ENCODE measurements at places on chromosomes 3 and 15.
A peak's percentile ranks its signal among the peaks of the same experiment; 100 is the strongest.

DNA sequence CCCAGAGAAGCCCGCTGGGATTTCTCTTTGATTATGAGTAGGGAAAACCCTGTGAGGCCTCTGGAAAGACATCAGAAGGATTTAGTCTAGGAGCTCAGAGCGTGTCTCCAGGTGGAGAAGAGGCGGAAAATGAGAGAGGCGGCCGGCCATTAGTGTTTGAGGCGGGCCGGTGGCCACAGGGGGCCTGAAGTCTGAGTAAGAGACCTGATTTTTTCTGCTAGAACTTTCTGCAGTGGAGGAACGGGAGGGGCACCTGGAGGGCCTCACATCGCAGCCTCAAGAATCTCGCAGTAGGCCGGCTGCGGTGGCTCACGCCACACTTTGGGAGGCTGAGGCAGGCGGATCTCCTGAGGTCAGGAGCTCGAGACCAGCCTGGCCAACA, 28.5 kb downstream of the KLHDC8B start:
- DNase-seq, result no peak

- no peak for DNase-seq
Observed at GRCh38 chr3:69011096-69011730, 2.3 kb downstream of the EOGT start.

GRCh38 chr3:135970506-135971116, 5.1 kb downstream of the PPP2R3A start:
- no peak for DNase-seq

- no peak for DNase-seq
Observed at GRCh38 chr3:23612296-23612891, 193.4 kb upstream of the UBE2E1 start.

DNA sequence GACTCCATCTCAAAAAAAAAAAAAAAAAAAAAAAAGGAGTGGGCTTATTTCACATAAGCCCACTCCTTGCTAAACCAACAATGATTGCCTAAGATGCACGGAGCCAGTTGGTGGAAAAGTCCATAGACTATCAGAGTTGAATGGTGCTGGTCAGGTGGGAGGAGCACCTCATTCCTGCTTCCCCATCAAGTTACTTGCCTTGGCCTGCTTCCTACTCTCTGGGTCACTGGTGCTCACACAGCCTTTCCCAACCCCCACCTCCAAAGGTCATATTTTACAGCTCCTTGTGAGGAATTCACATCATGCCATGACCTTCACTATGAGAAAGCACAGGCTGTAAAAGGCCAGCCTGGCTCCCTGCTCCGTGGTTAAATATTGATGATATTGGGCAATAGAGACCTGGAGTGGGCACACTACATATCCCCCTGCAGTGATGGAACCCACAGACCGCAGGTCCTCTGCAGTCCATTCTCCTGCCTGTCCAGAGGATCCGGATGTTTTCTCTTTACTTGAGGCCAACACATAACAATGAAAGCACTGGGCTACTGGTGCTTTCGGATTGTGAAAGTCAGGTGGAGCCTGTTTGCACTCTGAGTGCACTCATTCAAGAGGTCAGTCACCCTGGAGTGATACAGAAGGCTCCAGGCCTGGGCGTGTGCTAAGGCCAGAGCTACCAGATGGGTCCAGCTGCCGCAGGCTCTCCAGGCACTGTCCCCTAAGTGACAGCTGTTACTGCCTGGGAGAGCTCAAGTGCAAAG, at the start of gene SLC51B:
TSS of gene SLC51B (plus strand) at position 664 of the 758 bp plus-strand sequence. CDS start 4,618 bp downstream, outside the sequence.
- DNase-seq, result no peak

- DNase-seq, result no peak
Observed at GRCh38 chr3:13580256-13581023, 31.5 kb downstream of the FBLN2 start.

- no peak for DNase-seq
Observed at GRCh38 chr3:148962513-148962912, 28.8 kb upstream of the GYG1 start.

DNA sequence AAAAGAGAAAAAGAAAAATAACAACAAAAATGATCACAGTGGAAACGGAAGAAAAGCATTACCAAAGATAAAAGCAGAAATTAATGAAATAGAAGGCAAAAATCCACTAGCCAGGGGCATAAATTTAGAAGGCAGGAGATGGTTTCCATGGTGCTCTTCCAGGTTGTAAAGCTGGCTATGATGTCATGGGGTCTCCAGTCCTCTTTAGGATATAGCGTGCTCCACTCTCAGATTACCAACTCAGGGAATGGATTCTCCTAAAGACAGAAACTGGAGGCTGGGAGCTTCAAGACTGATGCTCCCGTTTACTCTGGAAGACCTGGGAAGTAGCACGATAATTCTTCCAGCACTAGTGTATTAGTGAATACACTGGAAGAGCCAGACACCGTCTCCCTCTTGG, 10.9 kb upstream of the ULK4 start:
- no peak for DNase-seq

- DNase-seq, result no peak
Observed at GRCh38 chr3:156253150-156253549, 132.8 kb downstream of the KCNAB1 start.

- DNase-seq, result no peak
Observed at GRCh38 chr3:82103241-82103640, 341.8 kb upstream of the GBE1 start.

DNA sequence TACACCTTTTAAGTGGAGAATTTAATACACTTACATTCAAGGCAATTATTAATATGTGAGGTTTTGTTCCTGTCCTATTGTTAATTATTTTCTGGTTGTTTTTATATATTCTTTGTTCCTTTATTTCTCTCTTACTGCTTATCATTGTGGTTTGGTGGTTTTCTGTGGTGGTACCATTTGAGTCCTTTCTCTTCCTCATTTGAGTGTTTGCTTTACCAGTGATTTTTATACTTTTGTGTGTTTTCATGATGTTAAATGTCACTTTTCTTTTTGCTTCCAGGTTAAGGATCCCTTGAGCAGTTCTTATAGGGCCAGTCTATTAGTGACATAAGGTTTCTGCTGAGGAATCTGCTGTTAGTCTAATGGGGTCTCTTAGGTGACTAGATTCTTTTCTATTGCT, 116.5 kb downstream of the LRRK1 start:
- no peak for DNase-seq

GRCh38 chr3:109154979-109155378, 18.5 kb downstream of the C3orf85 start:
- DNase-seq, result no peak

GRCh38 chr3:4981665-4982494, 2.6 kb downstream of the BHLHE40 start:
- no peak for DNase-seq

- no peak for DNase-seq
Observed at GRCh38 chr3:79012946-79013362, 754.8 kb downstream of the ROBO1 start.

- no peak for DNase-seq
Observed at GRCh38 chr3:84993956-84994355, 35.2 kb downstream of the CADM2 start.

GRCh38 chr3:50444213-50444612, 59.2 kb downstream of the CACNA2D2 start:
- no peak for DNase-seq

DNA sequence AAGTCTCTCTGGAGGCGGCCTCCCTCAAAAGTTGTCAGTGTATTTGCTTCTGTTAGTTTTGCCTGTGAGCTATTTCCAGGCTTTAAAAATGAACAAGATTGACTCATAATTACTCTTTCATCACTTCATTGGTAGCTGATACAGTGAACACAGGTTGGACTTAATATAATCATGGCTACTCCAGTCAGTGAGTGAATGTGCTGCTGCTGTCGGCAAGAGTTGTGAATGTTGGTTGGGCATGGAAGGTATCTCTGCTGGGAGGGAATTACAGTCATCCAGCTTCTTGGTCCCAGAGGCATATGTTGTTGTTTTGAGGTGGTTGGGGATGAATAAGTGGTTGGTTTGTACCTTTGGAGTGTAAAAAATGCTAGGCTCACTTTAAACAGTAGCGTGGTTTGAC, 11.5 kb downstream of the TCF12 start:
- DNase-seq, result no peak

DNA sequence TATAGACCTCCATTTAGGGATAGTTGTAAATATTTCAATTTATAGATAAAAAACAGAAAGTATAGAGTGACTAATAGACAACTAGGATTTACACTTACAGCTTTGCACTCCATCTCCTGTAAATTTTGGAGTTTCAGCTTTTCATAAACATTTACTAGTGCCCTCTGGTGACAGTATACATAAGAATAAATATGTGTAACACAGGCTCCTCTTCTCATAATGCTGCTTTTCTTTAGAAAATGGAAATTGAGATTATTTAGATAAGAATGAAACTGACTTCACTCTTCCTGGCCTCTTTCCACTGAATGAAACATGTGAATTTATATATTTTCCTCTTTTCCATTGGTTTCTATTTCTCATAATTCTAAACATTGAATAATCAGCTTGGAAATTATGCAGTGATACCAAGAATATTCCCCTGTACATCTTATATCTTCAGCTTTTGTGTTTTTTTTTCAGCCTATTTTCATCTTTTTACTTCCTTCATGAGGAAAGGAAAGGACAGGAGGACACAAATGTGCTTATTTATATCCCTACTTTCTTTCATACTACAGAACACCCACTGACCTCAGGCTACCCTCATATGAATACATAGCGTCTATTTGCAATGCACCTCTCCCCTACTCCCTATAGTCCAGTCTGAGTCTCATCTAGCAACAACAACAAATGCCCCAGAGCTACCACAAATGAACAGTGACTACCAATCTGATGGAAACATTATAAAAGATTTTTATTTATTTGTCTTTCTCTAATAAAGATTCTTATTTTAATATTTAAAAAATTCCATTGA, 103.1 kb upstream of the CCDC39 start:
- no peak for DNase-seq

DNA sequence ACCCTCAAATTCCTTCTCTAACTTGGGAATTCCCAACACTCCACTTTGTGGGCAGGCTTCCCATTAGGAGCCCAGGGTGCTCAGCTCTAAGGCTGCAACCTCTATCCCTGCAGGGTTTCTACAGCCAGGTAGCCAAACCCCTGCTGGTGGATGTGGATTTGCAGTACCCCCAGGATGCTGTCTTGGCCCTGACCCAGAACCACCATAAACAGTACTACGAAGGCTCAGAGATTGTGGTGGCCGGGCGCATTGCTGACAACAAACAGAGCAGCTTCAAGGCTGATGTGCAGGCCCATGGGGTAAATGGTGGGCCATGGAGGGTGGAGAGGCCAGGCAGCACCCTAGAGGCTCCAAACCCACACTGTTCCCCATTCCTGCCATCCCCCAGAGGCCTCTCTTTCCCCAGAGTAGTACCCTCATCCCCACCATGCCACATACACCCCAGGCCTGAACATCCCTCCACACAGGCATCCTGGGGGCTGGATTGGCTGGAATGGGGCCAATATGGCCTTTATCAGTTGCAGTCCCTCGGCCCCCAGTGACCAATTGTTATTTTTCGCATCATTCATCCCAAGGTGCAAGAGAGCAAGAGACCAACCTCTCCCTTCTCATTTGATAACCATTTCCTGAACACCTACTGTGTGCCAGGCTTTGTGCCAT, 7.7 kb downstream of the ITIH1 start:
- no peak for DNase-seq

DNA sequence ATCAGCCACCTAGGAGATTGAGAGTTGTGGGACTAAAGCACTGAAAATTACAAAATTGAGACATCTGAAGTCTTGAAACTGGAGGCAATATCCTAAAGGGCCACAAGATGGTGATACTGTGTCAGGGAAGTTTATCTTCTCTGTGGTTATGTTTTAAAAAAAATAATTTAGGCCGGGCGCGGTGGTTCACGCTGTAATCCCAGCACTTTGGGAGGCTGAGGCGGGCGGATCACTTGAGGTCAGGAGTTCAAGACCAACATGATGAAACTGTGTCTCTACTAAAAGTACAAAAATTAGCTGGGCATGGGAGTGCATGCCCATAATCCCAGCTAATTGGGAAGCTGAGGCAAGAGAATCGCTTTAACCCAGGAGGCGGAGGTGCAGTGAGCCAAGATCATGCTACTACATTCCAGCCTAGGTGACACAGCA, 17.9 kb upstream of the NIT2 start:
- peak; percentile 40 for DNase-seq

DNA sequence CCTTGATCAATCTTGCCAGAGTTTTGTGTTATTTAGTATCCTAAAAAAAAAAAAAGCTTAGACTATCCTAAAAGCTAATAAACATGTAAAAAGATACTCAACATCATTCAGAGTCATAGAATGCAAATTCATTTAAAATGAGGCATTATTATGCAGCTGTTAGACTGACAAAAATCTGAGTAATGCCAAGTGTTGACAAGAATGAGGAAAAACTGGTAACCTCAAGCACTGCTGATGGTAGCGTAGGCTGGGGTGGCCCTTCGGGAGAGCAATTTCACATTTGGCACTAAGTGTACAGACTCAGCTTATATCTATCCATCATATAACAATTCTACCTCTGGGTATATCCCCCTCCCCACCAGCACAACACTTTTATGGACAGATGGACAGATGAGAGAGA, 280.4 kb downstream of the RAP2B start:
- DNase-seq, result no peak

DNA sequence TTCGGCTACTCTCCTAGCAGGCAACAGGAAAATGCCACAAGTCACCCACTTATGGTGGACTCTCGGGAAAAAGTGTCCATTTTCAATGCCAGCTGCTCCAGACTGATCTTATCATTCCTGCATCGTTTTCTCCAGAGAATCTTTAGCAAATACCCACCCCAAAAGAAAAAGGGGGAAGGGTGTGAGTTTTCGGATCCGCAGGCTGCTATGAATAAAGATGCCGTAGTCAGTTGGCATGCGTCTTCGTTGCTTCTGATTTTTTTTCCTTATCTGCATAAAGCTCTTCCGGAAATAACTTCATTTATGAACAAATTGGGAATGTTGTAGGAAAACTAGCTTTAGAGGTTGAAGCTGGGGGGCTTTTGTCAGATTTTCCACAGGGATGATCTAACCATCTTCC, 22.4 kb upstream of the VILL start:
- no peak for DNase-seq

DNA sequence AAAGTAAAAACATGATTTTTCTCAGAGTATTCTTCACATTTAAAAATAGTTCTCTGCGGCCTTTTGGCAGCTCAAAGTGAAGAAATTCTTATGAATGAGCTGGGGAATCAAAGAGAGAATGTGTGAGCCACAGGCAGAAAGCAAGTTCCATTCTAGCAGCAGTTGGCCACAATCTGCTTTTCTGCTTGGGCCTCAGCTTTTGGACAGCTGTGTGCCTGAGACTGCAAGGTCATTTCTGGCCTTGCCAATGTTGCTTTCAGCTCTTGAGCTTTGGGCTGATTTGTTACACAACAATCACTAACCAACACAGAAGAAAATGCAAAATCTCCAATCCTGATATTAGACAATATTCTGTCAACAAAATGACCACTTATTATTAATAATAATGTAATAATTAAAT, 14.4 kb upstream of the TM4SF4 start:
- DNase-seq, result no peak

Measured in D341Med (cell line).